ENCODE measurements at places on chromosomes 4 and X.

DNA sequence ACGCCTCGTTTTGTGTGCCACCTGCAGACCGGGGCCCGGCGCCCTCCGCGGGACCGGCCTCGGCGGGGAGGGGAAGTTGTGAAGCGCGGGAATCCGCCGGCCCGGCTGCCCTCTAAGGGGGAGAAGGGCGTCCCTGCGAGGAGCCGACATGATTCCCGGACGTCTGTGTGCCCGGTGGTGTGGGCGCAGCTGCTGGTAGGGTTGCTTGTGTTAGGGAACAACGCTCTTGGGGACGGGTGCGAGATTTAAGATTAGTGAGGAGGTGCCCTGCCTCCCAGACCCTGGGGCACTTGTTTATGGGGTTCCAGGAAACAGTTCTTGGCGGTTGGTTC, 627 bp downstream of the CDKN2AIP start:
- DNase-seq = no peak

DNA sequence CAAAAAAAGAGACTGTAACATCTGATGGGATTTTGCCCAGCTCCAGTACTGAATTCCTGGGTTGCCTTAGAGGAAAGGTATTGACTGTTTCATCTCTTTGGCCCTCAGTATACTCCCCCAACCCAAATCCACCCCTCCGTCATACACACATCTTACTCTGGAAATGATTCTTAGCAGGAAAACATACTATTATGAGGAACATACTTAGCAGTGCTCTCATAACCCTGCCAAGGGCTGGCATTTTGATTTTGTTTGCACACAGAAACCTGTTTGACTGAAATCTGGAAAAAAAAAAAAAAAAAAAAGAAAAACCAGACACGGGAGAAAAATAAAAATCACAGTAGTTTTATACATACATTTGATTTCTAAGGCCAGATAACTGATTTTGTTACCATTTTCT, 19.4 kb upstream of the AR start:
- DNase-seq = no peak

DNA sequence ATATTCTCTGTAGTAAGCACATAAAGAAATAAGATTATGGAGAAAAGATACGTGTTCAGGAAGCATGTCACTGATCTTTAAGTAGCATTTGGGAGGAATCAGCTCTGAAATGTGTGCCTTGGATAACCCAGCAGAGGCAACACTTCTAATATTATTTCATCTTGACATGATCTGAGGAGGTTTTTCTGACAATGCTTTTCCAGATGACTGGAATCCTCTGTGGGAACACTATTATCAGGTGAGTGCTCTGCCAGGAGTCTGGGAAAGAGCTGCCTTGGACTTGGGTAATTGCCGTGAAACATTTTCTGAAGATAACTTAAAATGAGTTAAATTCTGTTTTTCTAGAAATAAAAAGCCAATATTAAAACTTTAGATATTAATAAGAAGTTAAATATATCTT, 78.2 kb upstream of the QRFPR start:
- no peak for DNase-seq

DNA sequence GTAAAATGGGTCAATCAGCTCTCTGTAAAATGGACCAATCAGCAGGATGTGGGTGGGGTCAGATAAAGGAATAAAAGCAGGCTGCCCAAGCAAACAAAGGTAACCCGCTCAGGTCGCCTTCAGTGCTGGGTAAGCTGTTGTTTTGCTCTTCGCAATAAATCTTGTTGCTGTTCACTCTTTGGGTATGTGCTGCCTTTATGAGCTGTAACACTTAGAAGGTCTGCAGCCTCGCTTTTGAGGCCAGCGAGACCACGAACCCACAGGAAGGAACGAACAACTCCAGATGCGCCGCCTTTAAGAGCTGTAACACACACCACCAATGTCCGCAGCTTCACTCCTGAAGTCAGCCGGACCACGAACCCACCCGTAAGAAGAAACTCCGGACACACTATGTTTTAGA, 11.5 kb upstream of the CAMK2D start:
- no peak for DNase-seq

DNA sequence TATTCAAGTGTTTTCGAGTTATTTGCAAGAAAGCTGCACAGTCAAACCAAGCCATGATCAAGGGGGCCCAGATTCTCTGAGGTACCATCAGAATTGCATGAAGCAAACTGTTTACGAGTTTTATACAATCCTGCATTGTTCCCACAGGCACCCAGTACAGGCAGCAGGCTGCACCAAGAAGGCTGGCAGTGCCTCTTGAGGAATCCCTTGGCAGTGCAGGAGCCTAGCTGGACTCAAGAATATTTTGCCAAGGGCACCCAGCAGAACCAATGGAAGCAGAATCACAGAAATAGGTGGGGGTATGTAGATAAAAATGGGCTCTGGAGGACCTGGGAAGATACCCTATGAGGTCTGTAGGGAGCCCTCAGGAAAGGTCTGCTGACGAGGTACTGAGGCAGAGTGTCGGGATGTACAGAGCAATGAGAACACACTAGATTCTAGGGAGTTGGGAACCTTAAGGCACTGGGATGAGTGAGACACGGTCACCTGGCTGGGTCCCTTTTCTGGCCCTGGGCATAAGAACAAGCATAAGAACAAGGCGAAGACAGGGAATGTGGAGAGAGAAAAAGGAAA, 2.5 kb upstream of the PLP1 start:
- DNase-seq = no peak

GRCh38 chr4:153153339-153153871, 50.8 kb upstream of the TRIM2 start:
- DNase-seq = no peak

DNA sequence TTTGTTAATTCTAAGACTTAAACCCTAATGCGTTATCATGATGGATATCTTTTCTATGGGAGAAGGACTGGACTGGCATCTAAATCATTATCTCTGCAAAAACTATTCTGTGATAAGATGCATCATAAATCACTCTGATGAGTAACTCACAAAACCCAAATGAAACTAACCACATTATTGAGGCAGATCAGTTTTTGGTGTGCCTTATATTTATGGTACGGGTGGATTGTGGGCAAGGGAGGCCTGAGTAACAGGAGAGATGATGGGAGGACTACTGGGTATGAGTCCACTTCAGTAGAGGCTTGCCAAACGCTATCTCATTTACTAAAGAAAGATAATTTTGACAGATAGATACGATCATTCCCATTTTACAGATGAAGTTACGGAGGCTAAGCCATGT, 66.4 kb upstream of the GUCY1A1 start:
- DNase-seq = no peak

DNA sequence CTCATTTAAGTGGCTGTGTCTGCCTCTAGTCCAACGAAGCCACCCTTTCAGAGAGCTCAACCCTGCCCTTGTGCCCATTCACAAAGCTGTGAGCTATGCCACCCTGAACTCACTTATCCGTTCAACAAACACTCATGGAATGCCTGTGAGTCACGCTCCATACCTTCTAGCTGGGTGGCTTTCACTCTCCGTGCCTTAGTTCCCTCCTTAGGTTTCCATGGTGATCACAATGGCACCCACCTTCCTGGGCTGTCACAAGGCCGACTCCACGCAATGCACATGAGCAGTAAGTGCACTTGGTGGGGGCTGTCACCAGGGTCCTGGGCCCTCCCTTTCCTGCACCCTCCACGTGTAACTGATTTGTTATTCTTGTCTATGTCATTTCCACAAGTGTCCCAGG, 37.2 kb upstream of the PPP2R2C start:
- DNase-seq = no peak

DNA sequence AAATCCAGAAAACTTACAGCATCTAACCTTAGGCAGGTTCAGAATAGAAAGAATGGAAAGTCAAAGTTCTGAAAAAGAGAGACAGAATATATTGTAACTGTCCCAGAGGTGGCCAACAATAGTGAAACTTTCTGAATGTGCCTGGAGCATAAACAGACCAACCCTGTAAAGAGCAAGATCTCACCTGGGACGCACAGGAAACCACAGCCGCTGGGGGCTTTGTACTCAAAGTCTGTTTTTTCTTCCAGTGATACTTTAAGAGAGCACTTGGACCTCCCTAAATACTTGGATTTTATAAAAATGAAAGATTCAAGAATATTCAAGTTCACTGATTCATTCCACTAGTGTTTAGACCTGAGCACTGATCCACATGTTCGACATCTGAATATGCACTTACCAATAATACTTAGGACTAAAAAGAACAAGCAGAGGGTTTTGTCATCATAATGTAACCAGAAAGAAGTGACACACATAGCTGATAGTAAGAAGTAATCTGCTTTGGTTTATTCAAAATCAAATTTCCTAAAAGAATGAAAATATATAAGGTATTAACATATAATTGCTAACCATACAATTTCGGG, 35.3 kb downstream of the ARAP2 start:
- DNase-seq = no peak

DNA sequence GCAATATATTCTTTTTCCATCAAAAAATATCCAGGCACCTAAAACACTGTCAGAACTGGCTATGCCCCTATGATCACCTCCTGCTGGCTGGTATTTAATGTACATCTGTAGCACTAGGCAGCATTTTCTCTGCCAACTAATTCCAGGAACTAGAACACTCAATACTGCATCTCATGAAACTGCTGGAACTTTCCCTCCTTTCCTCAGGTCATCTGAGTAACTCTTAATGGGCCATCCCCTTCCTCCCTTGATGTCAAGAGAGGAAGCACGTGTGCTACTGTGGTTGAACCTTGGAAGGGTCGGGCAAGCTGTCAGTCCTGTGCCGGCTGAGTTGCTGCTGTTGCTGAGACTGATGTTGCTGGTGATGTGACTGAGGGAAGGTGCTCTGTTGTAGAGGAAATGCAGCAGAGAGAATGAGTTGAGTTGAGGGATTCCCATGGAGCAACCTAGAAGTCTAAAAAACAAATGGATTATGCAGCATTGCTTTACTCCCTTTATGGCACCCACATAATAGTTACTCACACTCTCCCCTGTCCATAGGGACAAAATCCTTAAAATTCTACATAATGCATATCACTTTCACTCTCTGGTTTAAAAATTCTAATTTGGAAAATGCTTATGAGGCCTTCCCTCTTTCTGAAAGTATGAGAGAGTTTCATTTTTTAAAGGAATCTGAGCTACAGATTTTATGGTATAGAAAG, 39.5 kb downstream of the TMEM165 start:
- no peak for DNase-seq

GRCh38 chrX:9614016-9614415, 149.2 kb downstream of the TBL1X start:
- DNase-seq = no peak

DNA sequence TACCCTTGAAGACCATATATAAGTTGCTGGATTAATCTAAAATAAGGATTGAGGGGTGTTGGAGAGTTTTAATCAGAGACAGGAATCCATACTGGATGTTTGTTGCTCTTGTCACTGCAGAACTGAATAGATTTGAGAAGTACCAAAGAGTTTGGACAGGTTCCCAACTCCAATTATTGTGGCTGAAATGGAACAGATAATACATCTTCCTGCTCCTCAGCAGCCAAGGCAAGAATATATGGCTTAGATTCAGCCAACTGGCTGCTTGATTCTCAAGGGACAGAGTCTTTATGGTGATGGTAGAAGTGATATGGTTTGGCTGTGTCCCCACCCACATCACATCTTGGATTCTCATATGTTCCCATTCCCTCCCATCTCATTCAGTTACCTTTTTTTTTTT, 97.0 kb upstream of the PDHA2 start:
- no peak for DNase-seq

All from SHP77 treated with DMSO at 0.1 percent for 48 hours (cell line).